ENCODE measurements at places on chromosomes 1 and 21.
A peak's percentile ranks its signal among the peaks of the same experiment; 100 is the strongest.

GRCh38 chr1:3432306-3432705, 22.2 kb upstream of the ARHGEF16 start:
- DNase-seq, result no peak

GRCh38 chr1:229784834-229785233, 158.8 kb downstream of the URB2 start:
- DNase-seq, result no peak

DNA sequence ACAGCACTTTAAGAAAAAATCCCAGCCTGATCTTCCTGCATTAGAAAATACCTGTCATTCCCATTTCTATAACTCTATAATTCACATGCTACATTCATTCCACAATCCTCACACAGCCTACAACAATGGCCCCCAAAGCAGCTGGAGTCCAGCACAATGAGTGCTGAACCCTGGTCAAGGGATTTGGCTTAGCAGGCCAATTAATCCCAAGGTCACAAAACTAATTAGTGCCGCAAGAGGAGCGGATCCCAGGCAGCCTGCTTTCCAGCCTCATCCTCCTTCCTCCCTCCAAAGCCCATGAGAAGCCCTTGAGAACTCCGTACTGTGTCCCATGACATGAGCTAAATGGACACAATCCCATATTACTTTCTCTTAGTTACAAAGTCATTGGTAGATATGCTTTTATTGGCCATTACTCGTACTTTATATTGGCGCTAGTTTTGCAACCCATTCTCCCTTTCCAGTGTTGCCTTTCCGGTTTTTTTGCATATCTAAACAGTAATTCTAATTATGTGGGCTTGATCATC, 94.8 kb downstream of the DAB1 start:
- DNase-seq, result no peak

DNA sequence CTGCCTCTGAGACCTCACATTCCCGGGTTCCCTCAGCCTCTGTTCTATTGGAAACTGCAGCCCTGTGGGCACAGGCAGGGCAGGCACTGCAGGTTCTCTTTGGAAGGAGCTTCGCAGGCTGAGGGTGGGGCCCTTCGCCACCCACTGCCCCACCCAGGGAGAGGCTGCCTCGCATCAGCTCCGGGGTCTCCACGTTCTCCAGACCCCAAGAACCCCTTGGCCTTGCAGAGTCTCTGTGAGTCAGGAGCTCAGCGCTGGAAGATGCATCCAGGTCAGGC, 8.6 kb upstream of the C1orf159 start:
- no peak for DNase-seq

GRCh38 chr21:39281207-39281606, 32.2 kb downstream of the BRWD1 start:
- no peak for DNase-seq

DNA sequence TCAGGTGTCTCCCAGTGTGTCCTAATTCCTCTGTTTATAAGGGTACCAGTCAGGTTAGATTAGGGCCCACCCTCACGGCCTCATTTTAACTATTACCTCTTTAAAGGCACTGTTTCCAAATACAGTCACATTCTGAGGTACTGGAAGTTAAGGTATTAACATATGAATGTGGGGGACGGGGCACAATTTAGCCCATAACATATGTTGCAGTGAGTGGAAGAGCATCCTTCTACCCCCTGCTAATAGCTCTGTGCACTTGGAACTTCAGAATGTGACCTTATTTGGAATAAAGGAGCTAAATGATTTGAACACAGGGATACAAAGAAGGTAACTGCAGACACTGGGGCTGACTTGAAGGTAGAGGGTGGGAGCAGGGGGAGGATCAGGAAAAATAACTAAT, 67.3 kb upstream of the ADGRL2 start:
- DNase-seq, result no peak

GRCh38 chr1:206457408-206458120, 12.7 kb upstream of the IKBKE start:
- DNase-seq, result no peak

DNA sequence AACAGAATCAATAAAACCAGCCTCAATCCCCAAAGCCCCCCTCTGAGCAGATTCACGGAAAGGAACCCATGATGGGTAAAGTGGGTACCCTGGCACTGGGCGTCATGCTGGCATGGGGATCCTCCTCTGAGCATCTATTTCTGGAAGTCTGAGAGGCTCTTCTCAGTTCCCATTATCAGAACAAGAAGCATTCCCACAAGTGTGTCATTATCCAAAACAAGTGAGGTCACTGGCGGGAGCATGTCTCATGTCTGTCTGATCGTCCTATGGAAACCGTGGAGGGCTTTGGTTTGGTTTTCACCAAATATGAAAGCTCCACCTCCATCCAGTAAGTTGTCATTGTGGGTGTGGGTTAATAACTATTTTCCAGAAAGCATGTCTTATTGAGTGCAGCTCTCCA, 70.7 kb downstream of the PGM1 start:
- DNase-seq, result no peak

- DNase-seq, result no peak
Measured at GRCh38 chr1:47196622-47197021, 6.8 kb upstream of the PDZK1IP1 start.

GRCh38 chr1:236381565-236382158, 12.4 kb upstream of the EDARADD start:
- DNase-seq, result no peak

- no peak for DNase-seq
Measured at GRCh38 chr1:43152866-43153265, 19.2 kb downstream of the EBNA1BP2 start.

DNA sequence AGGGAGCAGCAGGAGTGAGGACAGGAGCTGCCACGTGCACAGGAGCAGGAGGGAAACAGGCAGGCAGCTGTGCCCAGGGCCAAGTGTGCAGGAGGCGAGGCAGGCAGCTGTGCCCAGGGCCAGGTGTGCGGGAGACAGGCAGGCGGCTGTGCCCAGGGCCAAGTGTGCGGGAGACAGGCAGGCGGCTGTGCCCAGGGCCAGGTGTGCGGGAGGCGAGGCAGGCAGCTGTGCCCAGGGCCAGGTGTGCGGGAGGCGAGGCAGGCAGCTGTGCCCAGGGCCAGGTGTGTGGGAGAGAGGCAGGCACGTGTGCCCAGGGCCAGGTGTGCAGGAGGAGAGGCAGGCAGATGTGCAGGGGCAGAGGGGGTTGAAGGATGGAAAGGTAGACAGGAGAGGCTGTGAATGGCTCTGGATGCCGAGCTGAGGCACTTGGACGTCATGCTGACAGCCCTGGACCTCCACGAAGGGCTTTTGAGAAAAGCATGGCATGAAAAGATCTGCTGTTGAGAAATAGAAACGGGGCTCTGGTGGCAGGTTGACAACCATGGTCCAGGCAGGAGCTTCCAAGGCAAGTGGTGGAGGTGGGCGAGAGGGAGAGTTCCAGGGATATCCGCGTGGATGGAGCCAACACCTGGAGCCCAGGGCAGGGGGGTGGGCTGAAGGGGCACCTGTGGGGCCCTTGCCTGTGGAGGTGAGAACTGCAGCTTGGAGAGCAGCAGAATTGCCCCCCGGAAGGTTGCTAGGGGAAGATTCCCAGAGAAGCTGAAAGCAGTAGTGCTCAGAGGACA, 19.1 kb upstream of the NPHP4 start:
- DNase-seq, result no peak

GRCh38 chr1:197680311-197680710, 95.0 kb downstream of the DENND1B start:
- no peak for DNase-seq

GRCh38 chr1:15452216-15452615, 4.3 kb upstream of the CELA2A start:
- no peak for DNase-seq

DNA sequence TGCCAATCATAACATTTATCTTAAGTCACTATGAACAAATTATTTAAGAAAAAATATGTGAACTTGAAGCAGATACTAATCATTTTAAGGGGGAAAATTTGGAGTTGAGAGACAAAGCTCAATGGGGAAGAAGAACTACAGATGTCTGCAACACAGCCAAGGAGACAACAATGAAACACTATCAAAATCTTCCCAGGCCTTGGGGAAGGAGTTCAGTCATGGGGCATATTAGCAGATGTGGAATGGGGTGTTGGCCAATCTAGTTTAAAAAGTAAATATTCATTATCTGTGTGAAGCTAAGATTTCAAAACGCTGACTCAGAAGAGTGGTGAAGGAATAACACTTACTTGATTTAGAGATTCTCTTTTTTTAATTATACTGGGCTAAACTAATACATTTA, 671.6 kb upstream of the ZP4 start:
- no peak for DNase-seq

- DNase-seq, result no peak
Measured at GRCh38 chr1:161763522-161764098, 2.5 kb upstream of the ATF6 start.

DNA sequence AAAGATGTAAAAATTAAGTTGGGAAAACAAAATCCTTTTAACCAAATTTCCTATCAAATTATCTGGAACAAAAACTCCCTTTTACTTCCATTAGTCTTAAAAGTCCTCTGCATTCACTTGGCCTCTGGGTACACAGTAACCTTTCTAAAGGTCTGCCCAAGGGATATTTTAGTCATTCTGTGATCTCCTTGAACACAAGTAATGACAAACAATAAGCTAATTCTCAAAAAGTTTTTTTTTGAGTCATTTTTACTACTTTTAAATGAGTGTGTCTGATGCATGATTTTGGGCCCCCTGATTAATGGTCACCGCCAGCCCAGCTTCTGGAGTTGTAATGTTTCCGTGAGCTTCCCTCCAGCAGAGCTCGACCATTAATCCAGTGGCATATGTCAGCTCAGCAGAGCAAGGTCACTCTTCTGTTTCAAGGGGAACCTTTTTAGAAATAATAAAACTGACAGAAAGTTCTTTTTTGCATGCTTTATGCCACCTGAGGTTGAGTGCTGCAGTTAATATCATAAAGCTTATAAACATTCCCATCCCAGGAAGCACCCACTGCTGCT, 14.3 kb downstream of the SAMSN1 start:
- no peak for DNase-seq

GRCh38 chr1:28104866-28105467, 16.6 kb upstream of the EYA3 start:
- DNase-seq, result peak; percentile 38

DNA sequence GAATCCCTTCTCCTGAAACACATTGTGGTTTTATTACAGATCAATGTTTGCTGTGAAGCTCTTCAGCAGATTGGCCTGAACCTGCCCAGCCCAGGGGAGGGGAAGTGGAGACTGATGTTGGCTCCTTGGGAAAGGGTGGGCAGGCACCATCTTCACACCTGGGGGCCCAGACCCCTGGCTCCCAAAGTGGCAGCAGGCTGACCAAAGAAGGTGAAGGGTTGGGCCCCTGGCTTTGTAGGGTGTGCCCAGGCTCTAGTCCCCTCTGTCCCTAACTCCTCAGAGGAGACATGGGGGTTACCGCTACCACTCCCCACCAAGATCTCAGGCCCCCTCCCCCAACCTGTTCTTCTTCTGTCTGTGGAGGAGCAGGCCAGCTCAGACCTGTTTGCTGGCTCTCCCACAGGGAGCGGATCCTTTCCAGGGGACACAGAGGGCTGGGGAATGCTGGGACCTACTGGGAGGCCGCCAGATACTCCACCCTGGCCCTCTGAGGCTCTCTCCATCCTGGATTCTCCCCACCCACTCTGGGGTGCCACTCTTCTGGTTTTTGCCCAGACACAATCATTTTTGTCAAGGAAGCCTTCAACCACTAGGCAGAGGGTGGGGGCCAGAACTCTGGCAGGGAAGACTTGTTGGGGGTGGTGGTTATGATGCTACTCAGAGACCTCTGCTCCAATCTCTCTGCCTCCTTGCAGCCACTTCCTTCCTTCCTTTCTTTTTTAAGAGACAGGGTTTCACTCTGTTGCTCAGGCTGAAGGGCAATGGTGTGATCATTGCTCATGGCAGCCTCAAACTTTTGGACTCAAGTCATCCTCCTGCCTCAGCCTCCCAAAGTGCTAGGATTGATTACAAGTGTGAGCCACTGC, 5.0 kb upstream of the EFNA3 start:
- DNase-seq, result no peak

DNA sequence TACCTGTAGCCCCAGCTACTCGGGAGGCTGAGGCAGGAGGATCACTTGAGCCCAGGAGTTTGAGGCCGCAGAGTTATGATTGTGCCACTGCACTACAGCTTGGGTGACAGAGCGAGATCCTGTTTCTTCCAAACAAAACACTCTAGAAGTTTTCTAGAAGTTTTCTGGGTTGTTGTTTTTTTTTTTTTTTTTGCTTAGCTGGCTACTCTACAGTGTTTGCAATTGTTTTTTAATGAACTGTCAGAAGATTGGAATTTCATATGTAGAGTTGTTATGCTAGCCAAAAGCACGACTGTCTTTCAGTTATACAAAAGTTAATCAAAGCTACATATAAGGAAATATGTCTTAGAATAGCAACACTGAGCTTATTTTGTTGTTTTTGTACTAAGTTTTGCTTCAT, 30.9 kb upstream of the NEXN start:
- DNase-seq, result no peak
